Vein endothelial cell (primary cell): ENCODE measurements at places on chromosomes 16 and 17. TPM values are rescaled to one million over a fixed set of nuclear protein-coding genes. Genes with fewer than 3 reads are reported as not detected.

MYH1 gene
- not detected in 2 replicates for total RNA-seq

ZFPM1 gene
- 2.2 and 3.3 TPM in 2 replicates for total RNA-seq

PDIA2 gene
- 0.65 TPM in 1 of 2 replicates, not detected in the other for total RNA-seq

PITPNM3 gene
- total RNA-seq = 1.1 and 1.3 TPM in 2 replicates

VPS9D1 gene
- total RNA-seq = 8.0 and 14.7 TPM in 2 replicates

CA5A gene
- total RNA-seq = not detected in 2 replicates

KRTAP9-8 gene
- total RNA-seq = not detected in 2 replicates

TMEM204 gene
- 39.1 and 47.4 TPM in 2 replicates for total RNA-seq

BCAR1 gene
- 232 and 361 TPM in 2 replicates for total RNA-seq
